ENCODE measurements at places on chromosomes 6 and 20.
A peak's percentile ranks its signal among the peaks of the same experiment; 100 is the strongest.

DNA sequence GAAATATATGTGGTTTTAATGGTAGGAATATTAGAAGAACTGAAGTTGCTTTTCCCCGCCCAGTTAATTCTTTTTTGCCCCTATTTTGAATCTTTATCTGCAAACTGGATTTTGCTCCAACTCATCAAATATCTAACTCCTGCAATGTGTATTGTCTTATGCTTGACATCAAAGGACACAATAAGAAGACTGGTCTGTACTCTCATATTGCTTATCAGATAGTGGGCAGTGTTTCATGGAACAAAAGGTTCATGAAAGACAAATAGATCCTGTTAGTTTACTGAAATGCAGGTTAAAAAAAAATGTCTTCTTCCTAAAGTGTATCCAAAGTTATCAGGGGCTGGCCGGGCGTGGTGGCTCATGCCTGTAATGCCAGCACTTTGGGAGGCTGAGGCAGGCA is 27.7 kb upstream of the GTF3C6 start:
- no peak for DNase-seq

GRCh38 chr6:54245265-54245664 is 63.0 kb upstream of the TINAG start:
- no peak for DNase-seq

GRCh38 chr6:148166339-148166968 is 176.2 kb upstream of the SASH1 start:
- DNase-seq = no peak

- no peak for DNase-seq
These were observed 52.1 kb downstream of the IYD start for GRCh38 chr6:150420926-150421325.

GRCh38 chr6:35091346-35092083 is 49.6 kb downstream of the TCP11 start:
- DNase-seq = no peak

- no peak for DNase-seq
These were observed 92.4 kb downstream of the SMOC2 start for GRCh38 chr6:168533414-168533813.

DNA sequence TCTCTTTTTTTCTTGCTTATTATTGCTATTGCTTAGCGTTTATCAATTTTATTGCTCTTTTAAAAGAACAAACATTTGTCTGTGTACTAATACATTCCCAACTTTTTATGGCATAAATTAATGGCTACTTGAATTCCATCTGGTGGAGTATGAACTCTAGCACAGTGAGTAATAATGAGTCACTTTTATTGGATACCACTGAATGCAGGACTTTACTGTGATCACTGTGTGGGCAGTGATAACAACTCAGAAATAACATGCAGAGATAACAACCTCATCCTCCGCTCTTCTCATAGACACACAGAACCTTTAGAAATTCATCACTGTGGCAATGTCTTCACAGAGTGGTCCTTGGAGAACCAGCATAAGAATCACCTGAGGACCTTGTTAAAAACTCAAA is 174.9 kb upstream of the PRND start:
- no peak for DNase-seq

- no peak for DNase-seq
These were observed 83.1 kb upstream of the TOX2 start for GRCh38 chr20:43831481-43832065.

GRCh38 chr20:13487202-13487601 is 151.5 kb downstream of the TASP1 start:
- no peak for DNase-seq

- DNase-seq = no peak
These were observed 63.3 kb downstream of the SLC16A10 start for GRCh38 chr6:111150577-111150976.

- no peak for DNase-seq
These were observed 6.0 kb downstream of the CLPSL1 start for GRCh38 chr6:35786810-35787209.

DNA sequence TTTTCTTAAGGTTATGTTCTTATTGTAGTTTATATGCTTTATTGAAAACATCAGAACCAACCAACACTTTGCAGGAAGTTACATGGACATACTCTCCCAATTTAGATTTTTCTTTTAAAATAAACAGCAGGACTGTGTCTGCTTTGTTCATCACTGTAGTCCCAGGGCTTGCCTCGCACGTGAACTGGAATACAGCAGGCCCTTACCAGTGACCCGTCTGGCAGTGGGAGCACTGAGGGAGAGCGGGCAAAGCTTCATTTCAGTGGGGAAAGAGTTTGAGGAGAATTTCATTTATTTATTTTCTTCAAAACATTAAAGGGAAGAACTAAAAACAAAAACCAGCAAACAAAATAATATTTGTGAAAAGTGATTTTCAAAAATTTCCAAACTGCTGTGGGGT is 230.8 kb downstream of the PAX1 start:
- no peak for DNase-seq

DNA sequence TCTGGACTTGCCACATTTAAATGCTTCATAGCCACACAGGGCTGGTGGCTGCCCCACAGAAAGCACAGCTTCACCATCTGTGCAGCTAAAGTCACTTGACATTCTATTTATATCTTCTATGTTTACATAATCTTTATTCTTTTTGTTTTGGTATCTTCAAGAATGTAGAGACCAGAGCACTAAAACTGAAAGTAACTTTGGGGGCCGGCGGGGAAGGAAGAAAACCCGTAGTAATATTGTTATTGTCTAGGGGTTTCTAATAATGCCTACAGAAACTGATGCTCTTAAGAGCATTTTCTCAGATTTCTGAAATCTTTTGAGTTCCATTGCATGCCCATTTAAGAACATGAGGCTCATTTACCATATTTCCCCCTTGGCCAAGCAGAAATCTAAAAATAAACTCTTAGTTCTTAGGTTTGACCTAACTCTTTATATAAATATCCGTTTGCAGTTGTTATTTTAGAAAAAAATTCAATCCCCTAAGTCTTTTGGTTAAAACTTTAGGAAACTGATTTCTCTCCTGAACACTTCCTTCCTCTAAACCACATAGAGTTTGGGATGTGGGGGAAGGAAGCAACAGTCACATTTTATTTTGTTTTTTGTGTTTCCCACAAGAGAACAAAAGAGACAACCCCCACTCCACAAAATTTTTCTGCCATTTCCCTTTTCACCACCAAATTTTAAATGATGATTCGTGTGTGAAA is 207.6 kb downstream of the OGFRL1 start:
- no peak for DNase-seq

- no peak for DNase-seq
These were observed 11.5 kb downstream of the MDC1 start for GRCh38 chr6:30705620-30706019.

DNA sequence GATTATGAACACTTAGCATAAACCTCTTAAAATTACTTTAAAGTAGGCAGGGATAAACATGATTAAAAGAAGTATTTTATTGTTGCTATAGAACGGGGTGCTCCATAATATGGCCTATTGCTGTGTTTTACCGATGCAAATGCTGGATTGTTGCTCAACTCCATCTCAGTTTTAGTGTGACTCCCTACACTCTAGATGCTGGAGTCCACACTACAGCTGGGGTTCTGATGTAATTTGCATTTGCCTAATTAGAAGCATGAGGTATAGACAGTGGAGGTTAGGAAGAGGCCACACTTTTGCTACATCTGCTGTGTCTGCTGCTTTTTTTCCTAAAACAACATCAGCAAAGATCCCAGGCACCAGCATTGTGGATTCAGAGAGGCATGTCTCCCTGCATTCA is 6.7 kb upstream of the HMGN3 start:
- DNase-seq = no peak

GRCh38 chr6:89148016-89148750 is 2.3 kb downstream of the PM20D2 start:
- no peak for DNase-seq

DNA sequence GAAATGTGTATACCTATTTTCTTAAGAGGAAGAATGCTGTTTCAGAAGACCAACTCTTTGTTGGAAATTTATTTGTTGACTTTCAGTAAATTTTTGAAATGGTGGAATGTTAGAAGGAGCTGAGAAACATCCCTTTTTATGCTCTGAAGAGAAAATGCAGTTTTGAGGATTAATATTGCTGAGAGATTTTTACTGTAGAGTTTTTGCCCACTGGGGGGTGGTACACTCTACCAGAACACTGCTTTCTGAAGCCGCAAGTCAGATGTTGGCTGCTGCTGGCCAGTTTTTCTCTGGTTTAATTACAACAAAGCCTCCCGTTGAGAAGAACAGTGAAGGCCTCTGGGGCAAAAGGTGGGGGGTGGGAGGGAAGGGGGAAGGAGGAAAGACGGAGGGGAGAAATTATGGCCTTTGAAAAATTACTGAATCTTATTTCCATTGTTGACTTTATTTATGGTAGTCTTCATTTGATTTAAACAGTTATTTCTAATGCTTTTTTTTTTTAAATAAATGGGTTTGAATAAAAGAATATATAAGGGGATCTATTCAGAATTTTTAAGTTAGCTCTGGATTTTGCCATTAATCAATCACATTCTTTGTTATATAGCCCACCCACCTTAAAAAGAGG is 3.0 kb downstream of the FLRT3 start:
- no peak for DNase-seq

DNA sequence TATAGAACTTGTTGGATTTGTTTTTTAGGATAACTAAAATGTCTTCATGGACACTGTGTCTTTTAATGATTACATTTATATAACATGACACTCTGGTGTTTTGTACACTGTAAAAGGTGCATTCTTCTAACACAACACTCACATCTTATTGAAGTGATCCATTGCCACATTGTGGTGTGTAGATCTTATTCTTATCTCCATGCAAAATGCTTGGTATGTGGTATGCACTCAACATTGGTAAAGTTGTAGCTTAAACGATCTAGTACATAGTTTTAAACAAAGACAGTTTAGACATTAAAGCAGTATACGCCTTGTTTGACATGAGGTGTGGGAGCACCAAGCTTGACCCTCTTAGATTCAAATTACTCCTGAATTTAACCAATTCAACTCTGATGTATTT is 84.7 kb downstream of the SASH1 start:
- DNase-seq = no peak

- no peak for DNase-seq
These were observed 196.8 kb downstream of the ATXN1 start for GRCh38 chr6:16564436-16564835.

DNA sequence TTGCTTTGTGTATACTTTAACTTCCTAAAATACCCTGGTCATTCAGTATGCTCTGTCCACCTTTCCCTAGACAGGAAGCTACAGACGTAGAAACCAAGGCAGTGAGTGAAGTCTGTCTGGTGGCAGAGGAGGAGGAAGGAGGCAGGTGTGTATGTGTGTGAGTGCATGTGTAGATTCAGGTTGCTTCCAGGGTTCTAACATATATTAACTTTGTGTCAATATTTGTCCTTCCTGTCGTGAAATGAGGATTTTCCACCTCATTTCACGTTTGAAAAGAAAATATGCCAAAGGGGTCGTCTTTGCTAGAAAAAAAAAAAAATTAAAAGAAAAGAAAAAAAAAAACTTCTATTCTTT is 411.5 kb downstream of the PKHD1 start:
- DNase-seq = no peak

GRCh38 chr6:3970097-3970496 is 108.8 kb downstream of the FAM217A start:
- DNase-seq = no peak

DNA sequence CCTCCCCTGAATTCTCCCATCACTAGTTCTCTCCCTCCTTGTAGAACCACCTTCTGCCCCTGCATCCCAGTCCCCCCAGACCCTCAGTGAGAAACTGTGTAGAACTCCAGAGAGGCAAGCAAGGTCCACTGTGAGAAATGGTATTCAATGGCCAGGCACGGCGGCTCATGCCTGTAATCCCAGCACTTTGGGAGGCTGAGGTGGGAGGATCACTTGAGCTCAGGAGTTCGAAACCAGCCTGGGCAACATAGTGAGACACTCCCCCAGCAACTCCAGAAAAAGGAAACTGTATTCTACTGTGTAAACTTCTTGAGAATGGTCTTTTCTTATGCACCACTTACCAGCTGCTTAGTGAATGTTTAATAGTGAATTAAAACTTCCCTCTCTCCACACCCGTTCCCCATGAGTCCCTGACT is 8.2 kb upstream of the CD83 start:
- DNase-seq = no peak

DNA sequence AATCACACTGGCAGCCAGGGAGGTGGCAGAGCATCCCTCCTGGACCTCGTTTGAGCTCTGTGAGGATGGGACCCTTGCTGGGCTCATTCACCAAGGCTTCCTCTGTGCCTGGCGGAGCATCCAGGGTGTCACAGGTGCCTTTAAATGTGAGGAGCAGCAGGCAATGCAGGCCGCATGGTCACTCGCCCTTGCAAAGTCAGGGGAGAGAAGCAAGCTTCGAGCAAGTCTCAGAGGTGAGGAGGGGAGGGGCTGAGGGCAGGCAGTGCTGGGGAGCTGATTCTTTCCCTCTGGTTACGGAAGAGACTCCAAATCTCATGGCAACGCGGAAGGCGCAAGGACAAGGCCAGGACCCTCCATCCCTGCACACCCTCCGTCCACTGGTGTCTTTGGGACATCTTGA is 182.7 kb upstream of the PMEPA1 start:
- no peak for DNase-seq

- DNase-seq = no peak
These were observed 161.8 kb upstream of the AGPAT4 start for GRCh38 chr6:161435748-161436070.

GRCh38 chr6:162543221-162543620 is 184.3 kb downstream of the PRKN start:
- no peak for DNase-seq

GRCh38 chr6:6631053-6631452 is 42.5 kb downstream of the LY86 start:
- DNase-seq = no peak

GRCh38 chr6:24032896-24033688 is 92.9 kb upstream of the NRSN1 start:
- no peak for DNase-seq

- DNase-seq = no peak
These were observed 45.0 kb upstream of the FUCA2 start for GRCh38 chr6:143556529-143556928.

GRCh38 chr6:158653577-158654354 is 3.9 kb downstream of the SYTL3 start:
- peak; percentile 74 for DNase-seq

- DNase-seq = no peak
These were observed 42.6 kb upstream of the PLEKHG1 start for GRCh38 chr6:150557043-150557599.

DNA sequence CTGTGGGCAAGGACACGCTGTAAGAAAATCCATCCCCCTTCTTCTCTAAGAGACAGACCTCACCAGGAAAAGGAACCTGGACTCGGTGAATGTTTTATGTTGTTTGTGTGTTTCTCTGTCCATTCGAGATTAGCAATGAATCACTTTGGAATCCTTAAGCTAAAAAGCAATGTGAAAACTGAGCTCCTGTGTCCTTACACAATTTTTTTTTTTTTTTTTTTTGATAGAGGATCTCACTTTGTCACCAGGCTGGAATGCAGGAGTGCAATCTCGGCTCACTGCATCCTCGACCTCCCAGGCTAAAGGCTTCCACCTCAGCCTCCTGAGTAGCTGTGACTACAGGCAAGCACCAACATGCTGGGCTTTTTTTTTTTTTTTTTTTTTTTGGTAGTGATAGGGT is 32.1 kb downstream of the BFSP1 start:
- no peak for DNase-seq

GRCh38 chr6:143772116-143773086 is 70.7 kb upstream of the LTV1 start:
- DNase-seq = no peak

- no peak for DNase-seq
These were observed 180.5 kb downstream of the IBTK start for GRCh38 chr6:82066991-82067411.

- no peak for DNase-seq
These were observed 77.2 kb downstream of the SSR1 start for GRCh38 chr6:7235712-7236305.

- DNase-seq = peak; percentile 23
These were observed 108.3 kb upstream of the PHACTR3 start for GRCh38 chr20:59495894-59496510.

All from stimulated activated CD8-positive, alpha-beta memory T cell treated with anti-CD3 and anti-CD28 coated beads, Interleukin-2, amount 100 ng/mL, for 1 hour (primary cell).